ENCODE measurements at places on chromosomes 7 and 10. TPM values are rescaled to one million over a fixed set of nuclear protein-coding genes. Genes with fewer than 3 reads are reported as not detected.

The DHX32 gene
- total RNA-seq: 31.9 TPM

The ELFN1 gene
- total RNA-seq: 0.85 TPM

The GTPBP10 gene
- total RNA-seq: 16.7 TPM

The MMD2 gene
- total RNA-seq: not detected

The ASB15 gene
- not detected for total RNA-seq

The MOGAT3 gene
- not detected for total RNA-seq
